ENCODE measurements at places on chromosomes 6 and 20.
A peak's percentile ranks its signal among the peaks of the same experiment; 100 is the strongest.

DNA sequence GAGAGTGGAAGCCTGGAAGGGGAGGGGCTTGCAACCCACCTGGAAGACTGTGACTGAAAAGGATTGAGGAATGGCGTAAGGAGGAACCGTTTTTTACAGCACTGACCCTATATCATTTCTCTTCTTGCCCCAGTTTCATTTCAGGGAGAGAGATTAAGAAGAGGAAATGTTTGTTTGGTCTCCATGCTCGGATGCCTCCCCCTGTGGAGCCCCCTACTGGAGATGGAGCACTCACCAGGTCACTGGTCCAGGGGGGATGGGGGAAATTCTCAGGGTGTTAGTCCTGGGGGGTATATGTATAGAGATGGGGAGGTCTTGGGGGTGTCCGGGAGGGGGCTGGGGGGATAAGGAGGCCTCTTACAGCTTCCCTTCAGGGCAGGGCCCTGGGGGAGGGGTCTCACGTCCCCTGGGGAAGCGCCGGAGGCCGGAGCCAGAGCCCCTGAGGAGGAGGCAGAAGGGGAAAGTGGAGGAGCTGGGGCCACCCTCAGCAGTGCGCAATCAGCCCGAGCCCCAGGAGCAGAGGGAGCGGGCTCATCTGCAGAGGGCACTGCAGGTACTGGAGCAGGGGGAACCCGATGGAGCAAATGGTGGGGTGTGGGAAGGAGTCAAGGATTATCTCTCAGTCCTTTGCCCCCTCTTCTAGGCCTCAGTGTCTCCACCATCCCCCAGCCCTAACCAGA, 3.2 kb downstream of the CUTA start:
- peak; percentile 41 for DNase-seq

DNA sequence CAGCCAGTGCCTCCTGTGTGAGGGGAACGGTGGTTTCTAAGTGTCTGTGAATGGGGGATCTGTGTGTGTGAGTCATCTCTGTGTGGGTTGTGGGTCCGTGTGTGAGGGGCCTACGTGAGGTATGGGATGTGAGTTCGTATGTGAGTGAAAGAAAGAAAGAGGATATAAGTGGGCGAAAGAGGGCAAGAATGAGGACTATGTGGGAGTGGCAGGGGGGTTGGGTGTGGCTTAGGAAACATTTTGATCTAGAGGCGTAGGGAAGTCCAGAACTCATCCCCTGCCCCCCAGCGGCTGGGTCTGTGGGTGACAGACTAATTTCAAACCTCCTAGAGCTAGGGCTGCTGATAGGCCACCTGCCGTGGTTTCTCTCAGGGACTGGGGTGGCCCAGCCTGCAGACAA, 35.5 kb downstream of the DHX35 start:
- no peak for DNase-seq

DNA sequence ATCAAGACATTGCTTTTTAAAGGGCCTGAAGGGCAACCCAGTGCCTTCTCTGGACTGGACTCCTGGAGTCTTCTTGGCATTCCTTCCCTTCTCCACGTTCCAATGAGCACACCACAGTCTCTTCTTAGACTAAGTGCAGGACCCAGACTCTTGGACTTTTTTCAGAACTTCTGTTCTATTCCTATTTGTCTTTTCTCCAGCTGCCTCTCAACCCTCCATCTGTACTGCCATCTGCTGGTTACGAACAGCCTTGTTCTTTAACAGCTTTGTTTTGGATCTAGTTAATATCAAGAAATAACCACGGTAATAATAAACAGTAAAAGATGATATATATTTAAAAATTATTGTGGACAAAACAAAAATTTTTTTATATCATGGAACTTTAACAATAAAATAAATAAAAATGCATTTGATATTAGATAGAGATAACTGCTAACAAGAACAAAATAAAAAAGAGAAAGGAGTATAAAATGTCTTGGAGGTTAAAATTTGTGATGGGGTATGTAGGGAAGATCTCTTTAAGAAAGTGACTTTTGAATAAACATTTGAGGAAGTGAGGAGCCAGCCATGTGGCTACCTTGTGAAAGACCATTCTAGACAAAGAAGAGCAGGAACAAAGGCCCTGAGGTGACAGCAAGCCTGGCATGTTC, 105.1 kb upstream of the HCRTR2 start:
- peak; percentile 28 for DNase-seq

DNA sequence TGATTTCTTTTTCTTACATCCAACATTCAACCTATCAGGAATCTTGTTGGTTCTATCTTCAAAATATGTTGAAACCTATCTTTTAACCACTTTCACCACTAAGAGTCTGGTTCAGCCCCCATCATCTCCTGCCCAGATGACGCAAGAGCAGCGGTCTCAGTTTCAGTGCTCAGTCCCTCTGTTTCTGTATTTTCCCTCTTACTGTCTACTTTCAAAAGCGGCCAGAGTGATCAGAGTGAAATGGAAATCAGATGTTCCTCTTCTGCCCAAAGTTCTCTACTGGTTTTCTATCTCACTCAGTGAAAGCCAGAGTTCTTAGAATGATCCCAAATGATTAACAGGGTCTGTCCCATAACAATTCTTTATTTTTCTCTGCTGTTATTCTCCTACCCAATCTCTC, 147.9 kb upstream of the PDE7B start:
- DNase-seq, result no peak

DNA sequence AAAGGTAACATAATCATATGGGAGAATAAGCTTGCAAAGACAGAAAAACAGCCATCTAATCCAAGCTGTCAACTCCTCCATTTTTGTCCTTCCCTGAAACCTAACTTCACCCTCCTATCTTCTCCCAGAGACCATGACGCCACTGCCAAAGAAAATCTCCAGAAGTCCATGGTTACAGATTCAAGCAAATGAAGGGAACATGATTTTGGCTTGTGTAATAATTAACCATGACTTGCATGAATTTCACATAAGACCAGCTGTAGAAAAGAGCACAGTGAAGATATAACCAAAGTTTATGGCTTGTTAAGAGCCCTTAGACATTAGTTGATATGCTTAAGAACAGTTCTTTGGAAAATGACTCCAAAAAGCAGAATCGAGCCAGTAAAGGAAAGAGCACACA, 342.1 kb upstream of the NRSN1 start:
- no peak for DNase-seq

DNA sequence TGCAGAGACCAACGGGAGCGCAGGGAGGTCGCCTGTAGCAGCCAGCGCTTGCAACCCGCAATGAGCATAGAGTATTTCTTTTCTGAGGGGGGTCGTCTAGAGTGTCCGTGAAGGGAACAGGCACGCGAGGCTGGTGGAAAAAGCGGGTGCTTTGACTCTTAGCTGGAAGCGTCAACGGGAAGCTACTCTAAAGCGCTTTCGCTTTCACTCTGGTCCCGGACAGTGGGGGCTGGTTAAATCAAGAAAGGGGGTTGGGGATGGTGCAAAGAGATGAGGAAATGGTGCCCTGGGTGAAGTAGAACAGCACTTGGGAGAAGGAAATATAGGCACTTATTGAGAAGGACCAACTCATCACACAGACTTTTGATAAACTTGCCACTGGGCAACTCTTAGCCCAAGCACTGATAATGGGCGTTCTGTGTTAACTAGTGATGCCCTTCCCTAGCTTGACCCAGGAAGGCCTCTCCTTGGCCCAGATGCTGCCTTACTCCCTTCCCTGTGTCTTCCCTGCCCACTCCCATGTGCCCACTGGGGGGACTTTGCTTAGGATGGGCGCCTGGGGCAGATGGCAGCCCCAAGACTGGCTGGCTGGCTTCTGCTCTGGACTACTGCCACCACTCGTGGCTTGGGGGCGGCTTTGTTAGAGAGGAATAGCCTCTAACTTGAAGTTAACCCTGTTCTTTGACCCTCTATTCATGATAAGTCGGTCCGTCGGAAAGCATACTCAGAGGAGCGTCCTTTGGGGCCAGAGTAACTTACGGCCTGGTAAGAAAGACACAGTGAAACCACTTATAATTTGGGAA, 585 bp downstream of the PSMB9 start:
- DNase-seq, result peak; percentile 49

DNA sequence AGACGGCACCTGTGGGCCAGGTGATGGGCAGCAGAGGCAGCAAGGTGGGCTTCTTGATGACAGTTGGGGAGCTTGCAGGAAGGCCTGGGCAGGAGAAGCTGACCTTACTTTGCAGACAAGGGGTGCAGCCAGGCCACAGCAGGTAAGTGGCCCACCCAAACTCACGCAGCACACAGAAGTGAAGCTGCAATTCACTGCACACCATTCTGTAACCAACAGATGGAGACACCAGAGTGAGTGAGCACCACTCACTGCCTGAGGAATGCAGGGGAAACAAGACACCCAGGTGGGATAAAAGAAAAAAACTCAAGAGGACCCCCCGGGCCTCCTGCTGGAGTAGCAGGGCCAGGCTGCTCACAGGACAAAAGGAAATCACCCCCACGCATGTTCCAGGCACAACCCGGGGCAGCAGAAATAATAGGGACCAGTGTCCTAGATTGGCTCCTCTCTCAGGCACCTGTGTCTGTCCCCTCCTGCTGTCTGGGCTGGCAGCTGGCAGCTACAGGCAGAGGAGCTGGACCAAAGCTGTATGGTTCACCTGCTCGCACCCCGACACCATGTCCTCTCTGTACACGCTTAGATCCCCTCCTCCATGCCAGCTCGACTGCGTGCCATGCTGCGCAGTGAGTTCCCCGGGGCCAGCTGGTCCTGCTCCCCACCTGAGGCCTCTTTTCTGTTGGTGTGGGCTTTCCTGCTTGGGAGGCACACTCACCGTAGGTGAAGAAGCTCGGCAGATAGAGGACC, 4.9 kb downstream of the MTCH1 start:
- DNase-seq, result no peak

DNA sequence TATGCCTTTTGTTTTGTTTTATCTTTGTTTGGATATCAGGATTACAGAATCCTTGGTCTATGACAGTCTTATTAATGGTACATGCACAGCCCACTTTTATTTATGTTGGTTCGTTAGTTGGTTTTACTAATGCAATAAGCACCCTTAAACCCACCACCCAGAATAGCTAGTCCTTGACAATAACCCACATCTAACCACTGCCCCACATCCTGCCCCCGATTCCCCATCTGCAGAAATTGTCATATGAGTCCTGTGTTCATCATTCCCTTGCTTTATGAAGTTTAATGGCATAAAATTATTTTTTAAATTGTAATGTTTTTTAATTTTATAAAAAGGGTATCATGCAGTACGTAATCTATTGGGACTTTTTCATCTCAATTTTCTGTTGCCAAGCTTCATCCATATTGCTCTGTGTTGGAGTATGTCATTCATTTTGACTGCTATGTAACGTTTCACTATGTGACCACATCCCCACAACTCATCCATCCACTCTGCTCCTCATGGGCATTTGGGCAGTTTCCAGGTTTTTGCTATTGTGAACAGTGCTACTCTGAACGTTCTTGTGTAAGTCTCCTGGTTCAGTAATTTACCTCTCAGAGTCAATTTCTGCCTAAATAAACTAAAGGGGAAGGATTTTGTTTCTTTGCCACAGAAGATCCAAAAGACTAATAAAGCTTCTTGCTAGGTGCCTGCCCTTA, 150.4 kb downstream of the MRPL14 start:
- no peak for DNase-seq

- DNase-seq, result no peak
Observed at GRCh38 chr20:46018611-46019010, 9.9 kb downstream of the MMP9 start.

GRCh38 chr20:61837200-61837599, 228.5 kb downstream of the TAF4 start:
- no peak for DNase-seq

- DNase-seq, result no peak
Observed at GRCh38 chr20:63047267-63047666, 40.5 kb upstream of the BHLHE23 start.

- DNase-seq, result no peak
Observed at GRCh38 chr6:111890988-111891387, 17.7 kb upstream of the FYN start.

- peak; percentile 53 for DNase-seq
Observed at GRCh38 chr6:127389706-127390105, 46.3 kb upstream of the ECHDC1 start.

- DNase-seq, result peak; percentile 96
Observed at GRCh38 chr20:48657426-48658197, 170.2 kb downstream of the PREX1 start.

DNA sequence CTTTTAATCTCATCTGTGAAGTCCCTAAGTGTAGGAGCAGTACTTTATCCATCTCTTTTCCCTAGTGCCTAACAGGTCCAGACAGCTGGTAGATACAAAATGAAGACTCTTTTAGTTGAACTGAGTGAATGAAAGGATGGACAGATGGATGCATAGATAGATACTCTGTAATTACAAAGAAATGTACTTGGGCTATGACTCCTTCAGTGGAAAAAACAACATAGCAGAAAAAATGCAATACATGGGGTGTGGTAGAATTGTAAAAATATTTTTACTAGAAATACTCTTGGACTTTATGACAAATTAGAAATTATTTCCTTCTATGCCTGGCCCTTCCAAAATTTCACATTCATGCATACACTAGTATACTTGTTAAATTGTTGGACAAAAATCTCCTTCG, 29.3 kb downstream of the KCNQ5 start:
- DNase-seq, result no peak

DNA sequence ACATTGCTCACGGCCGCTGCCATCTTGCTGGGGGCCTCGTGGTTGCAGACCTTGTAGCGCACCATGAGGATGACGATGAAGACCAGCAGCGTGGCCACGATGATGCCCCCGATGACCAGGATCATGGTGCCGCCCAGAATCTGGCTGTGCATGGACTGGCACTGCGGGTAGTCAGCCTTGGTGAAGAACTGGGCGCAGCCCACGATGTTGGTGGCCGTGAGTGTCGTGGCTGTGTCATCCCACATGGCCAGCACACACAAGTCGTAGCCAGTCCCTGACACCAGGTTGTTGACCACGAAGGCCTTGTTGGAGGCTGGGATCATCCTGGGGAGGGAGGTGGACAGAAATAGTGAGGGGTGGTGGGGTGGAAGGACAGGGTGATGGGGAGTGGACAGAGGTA, 194.6 kb downstream of the LRFN2 start:
- DNase-seq, result no peak

GRCh38 chr20:40591119-40591518, 97.9 kb downstream of the MAFB start:
- DNase-seq, result no peak

DNA sequence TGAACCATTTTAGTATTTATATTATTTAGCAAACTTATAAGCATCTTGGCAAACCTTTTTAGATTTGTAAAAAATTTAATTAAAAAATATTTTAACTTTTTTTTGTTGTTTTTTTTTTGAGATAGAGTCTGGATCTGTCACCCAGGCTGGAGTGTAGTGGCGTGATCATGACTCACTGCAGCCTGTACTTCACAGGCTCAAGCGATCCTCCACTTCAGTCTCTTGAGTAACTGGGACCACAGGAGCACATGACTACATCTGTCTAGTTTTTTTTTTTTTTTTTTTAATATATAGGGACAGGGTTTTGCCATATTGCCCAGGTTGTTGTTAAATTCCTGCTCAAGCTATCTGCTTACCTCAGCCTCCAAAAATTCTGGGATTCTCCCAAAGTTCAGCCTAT, 161.1 kb downstream of the EYS start:
- no peak for DNase-seq
